Retina (tissue), 1 donor: ENCODE measurements at places on chromosomes 3 and 15.

GRCh38 chr15:67444100-67444499 lies 76.8 kb upstream of the C15orf61 start:
- DNase-seq, result no peak

GRCh38 chr3:8856071-8856470 lies 86.7 kb upstream of the OXTR start:
- DNase-seq, result no peak

- no peak for DNase-seq
Observed at GRCh38 chr3:188489639-188490405, 335.9 kb downstream of the LPP start.

DNA sequence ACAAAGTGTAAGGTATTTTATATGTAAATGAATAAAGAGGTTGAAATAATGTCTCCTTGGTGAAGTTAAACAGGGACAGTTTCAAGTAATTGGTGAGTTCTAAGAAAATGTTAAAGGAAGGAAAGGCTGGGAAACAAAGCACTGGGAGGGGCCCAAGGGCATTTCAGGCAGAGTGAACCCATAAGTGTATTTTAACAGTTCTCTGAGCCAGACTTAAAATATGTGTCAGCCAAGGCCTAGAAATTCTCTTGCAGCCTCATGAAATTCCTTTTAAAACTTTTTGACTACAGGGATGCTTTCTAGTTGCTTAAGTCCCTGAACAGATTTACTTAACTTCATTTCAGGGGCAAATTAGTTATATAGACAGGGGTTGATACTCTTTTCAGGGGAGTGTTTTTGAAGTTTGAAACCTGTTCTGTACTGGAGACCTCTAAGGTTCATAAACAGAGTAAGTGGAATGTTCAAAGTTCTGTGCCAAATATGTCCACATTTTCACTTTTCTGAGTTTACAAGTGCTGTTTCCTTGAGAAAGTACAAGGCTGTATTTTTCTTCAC lies 77.6 kb downstream of the GALK2 start:
- DNase-seq, result no peak

GRCh38 chr3:49351521-49352011 lies 6.6 kb downstream of the GPX1 start:
- DNase-seq, result no peak

DNA sequence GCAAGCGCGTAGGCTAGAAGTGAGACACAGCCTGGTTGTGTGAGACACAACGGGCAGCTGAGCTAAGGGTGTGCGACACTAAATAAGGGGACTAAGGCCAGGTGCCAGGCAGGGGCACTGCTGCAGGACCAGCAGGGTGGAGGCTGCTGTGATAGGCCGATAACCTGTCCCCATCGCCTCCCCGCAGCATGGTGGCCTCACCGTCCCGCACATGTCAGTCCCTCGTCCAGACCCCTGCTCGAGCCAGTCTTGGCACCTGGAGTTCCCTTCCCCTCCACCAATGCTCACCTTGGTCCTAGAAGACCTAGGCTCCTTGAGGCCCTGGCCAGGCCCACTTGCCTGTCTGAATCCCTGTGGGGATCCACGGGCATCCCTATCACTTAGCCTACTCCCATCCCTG lies 96.1 kb downstream of the HMG20A start:
- no peak for DNase-seq

- no peak for DNase-seq
Observed at GRCh38 chr15:62412686-62413085, 247.6 kb upstream of the C2CD4B start.

GRCh38 chr15:99631255-99631654 lies 65.5 kb downstream of the MEF2A start:
- no peak for DNase-seq

DNA sequence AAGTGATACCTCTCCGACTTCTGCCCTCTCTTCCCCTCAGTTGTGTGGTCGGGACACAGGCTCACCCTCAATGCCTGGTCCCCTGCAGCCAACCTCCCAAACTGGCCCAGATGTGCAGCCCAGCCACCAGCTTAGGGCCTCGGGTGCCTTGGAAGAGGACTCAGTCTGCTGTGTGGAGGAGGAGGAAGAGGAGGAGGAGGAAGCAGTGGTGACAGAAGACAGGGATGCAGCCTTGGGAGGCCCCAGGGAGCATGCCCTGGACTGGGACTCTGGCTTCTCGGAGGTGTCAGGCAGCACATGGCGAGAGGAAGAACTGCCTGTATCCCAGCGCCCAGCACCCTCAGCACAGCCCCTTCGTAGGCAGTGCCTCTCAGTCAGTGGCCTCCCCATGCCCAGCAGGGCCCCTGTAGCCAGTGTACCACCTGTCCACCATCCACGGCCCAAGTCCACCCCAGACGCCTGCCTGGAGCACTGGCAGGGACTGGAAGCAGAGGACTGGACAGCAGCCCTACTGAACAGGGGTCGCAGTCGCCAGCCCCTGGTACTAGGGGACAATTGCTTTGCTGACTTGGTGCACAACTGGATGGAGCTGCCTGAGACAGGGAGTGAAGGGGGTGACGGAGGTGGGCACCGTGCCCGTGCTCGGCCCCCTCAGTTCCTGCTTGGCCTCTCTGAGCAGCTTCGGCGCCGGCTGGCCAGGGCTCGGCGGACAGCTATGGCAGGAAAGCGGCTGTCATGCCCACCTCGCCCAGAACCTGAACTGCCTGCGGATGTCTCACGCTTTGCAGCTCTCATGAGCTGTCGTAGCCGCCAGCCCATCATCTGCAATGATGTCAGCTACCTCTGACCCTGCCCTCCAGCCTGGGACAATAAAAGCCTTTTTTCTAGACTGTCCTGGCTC lies 1.3 kb downstream of the INKA1 start:
- peak; percentile 11 for DNase-seq

DNA sequence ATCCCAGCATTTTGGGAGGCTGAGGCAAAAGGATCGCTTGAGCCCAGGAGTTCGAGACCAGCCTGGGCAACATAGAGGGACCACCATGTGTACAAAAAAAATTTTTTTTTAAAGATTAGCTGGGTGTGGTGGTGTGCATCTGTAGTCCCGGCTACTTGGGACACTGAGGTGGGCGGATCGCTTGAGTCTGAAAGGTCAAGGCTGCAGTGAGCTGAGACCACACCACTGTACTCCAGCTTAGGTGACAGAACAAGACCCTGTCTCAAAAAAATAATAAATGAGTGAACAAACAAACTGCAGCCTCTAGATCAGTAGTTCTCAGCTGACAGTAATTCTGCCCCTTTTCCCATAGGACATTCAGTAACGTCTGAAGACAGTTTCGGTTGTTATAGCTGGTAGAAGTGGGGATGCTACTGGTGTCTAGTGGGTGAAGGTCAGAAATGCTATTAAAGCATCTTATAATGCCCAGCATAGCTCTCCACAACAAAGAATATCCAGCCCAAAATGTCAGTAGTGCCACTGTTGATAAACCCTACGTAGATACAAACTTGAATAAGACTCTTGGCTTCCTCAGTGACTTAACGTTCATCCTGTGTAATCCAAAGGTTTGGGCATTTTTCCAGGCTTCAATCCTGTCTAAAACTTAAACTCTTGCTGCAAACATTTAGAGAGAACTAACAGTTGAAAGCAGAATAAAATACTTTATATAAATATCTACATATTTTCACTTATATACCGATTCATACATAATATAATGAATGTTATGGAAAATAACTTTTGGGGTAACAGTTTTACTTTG lies 10.6 kb downstream of the SMC4 start:
- no peak for DNase-seq

DNA sequence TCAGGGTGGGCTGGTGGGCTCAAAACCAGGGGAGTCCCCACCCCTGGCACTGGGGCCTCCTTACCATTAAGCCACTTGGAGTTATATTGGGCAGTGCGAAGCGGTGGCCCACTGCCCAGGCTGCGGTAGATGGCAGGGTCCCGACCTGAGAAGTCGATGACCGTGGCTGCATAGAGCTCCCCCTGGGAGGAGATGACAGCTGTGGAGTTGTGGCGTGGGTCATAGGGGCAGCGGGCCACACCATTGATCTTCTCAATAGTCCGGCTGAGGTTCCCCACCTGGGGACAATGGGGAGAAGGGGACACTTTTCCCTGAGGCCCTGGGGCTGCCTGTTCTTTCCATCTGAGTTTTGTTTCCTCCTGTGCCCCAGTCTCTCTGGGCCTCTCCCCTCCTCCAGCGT lies 99.8 kb downstream of the SEMA5B start:
- DNase-seq, result no peak

- no peak for DNase-seq
Observed at GRCh38 chr15:48046813-48047438, 73.9 kb upstream of the SLC24A5 start.

GRCh38 chr3:195113536-195114425 lies 157.2 kb downstream of the XXYLT1 start:
- DNase-seq, result no peak

- DNase-seq, result no peak
Observed at GRCh38 chr3:188979669-188980310, 192.0 kb upstream of the TPRG1 start.

DNA sequence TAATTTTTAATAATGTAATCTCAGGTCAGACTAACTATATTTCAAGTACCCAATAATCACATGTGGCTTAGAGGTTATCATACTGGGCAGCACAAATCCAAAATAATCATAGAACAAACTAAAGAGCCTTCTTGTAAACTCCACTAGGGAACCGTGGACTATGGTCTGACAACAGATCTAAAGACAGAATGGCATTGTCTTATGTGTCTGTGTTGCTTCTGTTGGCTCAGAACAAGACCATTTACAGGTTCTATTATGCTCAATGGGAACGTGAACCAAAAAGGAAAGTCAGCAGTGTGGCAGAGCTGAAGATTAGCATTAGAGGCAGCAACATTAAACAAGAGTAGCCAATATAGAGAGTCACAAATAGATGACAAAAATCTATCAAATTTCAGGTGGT lies 74.9 kb downstream of the ETFA start:
- no peak for DNase-seq

- no peak for DNase-seq
Observed at GRCh38 chr3:150411106-150411460, 3.0 kb downstream of the TSC22D2 start.

DNA sequence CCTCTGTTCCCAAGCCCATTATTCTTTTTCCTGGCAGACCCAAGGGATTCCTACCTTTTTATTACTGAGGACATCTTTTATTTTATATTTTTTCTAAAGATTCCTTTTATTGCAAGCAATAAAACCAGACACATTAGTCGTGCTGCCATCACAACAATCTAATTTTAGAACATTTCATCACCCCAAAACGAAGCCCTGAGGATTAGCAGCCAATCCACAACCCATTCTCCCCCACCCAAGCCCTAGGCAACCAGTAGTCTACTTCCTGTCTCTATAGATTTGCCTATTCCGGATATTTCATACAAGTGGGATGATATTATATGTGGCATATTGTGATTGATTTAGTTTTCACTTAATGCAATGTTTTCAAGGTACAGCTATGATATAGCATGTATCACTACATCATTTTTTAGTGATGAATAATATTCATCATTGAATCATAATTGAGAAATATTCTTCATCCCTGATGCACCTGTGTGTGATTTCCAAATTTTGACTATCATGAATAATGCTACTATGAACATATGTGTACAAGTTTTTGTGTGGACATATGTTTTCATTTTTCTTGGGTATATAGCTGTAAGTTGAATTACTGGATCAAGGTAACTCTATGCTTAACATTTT lies 65.7 kb downstream of the IL1RAP start:
- no peak for DNase-seq

- DNase-seq, result peak; percentile 74
Observed at GRCh38 chr15:69843276-69843899, 254.3 kb downstream of the TLE3 start.

DNA sequence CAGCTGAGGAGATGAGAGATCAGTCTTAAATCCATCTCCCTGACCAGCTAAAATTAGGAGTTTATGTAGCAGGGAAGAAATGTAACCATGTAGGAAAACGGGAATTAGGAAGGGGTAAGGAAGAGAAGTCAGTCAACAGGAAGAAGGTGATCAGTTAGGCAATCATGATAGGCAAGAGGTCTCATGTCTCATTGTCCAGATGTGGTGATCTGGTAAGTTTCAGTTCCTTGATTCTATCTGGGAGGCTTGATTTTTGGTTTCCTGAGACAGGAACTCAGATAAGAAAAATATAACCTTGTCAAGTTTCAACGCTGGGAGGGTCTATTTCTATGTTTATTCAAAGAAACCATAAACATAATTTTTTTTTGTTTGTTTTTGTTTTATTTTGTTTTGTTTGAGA lies 40.3 kb upstream of the TBC1D5 start:
- DNase-seq, result no peak

DNA sequence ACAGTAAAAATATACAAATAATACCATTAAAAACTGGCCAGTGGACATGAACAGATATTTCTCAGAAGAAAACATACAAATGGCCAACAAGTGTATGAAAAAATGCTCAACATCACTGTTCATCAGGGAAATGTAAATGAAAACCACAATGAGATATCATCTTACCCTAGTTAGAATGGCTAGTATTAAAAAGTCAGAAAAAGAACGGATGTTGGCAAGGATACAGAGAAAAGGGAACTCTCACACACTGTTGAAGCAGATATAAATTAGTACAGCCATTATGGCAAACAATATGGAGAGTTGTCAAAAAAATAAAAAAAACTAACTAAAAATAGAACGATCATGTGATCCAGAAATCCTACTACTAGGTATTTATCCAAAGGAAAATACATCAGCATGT lies 222.7 kb upstream of the NAALADL2 start:
- no peak for DNase-seq

GRCh38 chr15:71629781-71630474 lies 180.4 kb upstream of the NR2E3 start:
- DNase-seq, result peak; percentile 63

GRCh38 chr15:66743204-66743603 lies 41.2 kb downstream of the SMAD6 start:
- DNase-seq, result no peak

DNA sequence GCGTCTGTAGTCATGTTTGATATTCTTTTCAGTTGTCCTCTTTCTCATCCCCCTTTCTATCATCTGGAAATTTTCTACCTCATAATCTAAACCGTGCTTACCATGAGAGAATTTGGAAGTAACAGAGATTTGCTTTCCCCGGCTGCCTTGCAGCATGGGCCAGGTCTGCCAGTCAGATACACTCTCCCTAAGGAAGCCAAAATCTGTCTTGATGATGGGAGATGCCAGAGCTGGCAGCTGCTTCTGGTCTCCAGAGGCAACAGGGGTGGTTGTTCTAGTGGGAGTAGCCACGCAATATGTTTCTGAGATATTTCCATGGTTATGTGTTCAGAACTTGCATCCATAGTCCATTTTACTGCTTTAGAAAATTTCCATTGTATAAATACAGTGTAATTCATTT lies 218.9 kb upstream of the RORA start:
- no peak for DNase-seq

GRCh38 chr3:100978011-100978659 lies 15.1 kb downstream of the ABI3BP start:
- no peak for DNase-seq

DNA sequence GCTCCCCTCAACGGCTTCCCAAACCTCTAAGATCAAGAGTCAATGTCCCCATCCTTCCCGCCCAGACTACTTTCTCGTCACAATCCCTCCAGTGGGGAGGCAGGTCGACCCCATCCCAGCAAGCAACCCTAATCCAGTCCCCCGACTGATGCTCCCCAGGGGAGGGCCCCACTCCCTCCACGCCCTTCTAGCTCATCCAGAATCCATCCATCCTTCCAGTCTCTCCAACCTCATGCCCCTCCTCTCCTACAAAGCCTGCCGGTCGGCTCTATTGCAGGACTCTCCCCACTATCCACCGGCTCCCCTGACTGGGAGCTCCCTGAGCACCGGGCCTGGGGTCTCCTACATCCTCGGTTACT lies 1.3 kb downstream of the ADAMTS7 start:
- DNase-seq, result no peak

GRCh38 chr15:57382215-57382614 lies 5.9 kb downstream of the CGNL1 start:
- DNase-seq, result no peak

- no peak for DNase-seq
Observed at GRCh38 chr3:179544981-179545645, 17.6 kb upstream of the ACTL6A start.

GRCh38 chr3:143839980-143840379 lies 8.3 kb downstream of the SLC9A9 start:
- DNase-seq, result no peak
